ENCODE measurements at places on chromosomes 11 and 22. TPM values are rescaled to one million over a fixed set of nuclear protein-coding genes. Genes with fewer than 3 reads are reported as not detected.

Gene DBX1
- not detected for total RNA-seq

Gene RAB1B
- 93.0 TPM for total RNA-seq

Gene RAD9A
- 5.2 TPM for total RNA-seq

Gene TMA7B
- total RNA-seq: not detected

Gene KCNJ5
- 0.06 TPM for total RNA-seq

Gene SGSM1
- 2.6 TPM for total RNA-seq

Gene VSIG10L2
- not detected for total RNA-seq

Gene GPHA2
- not detected for total RNA-seq

Gene ART1
- not detected for total RNA-seq

Gene TRIM64
- not detected for total RNA-seq

Gene ELF5
- total RNA-seq: not detected

Gene PNPLA3
- total RNA-seq: 2.4 TPM

Gene MS4A2
- not detected for total RNA-seq

Gene APOA4
- total RNA-seq: not detected

Gene PRAME
- total RNA-seq: 0.06 TPM

Gene EMID1
- not detected for total RNA-seq

Gene NUDT22
- total RNA-seq: 61.8 TPM

Gene ASCL2
- total RNA-seq: not detected

Gene CRYBB2
- not detected for total RNA-seq

Gene GAB2
- total RNA-seq: 15.7 TPM

Gene IL10RA
- not detected for total RNA-seq

Gene MS4A15
- not detected for total RNA-seq

Gene DUSP8
- 0.40 TPM for total RNA-seq

Gene CCT8L2
- total RNA-seq: not detected

Gene OR51B2
- not detected for total RNA-seq

Gene KIF18A
- 7.8 TPM for total RNA-seq
